ENCODE measurements at places on chromosomes 7 and 10. TPM values are rescaled to one million over a fixed set of nuclear protein-coding genes. Genes with fewer than 3 reads are reported as not detected.

GRCh38 chr7:150631866-150632864, at the start of gene GIMAP6:
Gene GIMAP6, minus strand, starts transcription at chr7:150632385. Its CDS starts 2,243 bp downstream, at chr7:150630142.
- no peak for DNase-seq

DNA sequence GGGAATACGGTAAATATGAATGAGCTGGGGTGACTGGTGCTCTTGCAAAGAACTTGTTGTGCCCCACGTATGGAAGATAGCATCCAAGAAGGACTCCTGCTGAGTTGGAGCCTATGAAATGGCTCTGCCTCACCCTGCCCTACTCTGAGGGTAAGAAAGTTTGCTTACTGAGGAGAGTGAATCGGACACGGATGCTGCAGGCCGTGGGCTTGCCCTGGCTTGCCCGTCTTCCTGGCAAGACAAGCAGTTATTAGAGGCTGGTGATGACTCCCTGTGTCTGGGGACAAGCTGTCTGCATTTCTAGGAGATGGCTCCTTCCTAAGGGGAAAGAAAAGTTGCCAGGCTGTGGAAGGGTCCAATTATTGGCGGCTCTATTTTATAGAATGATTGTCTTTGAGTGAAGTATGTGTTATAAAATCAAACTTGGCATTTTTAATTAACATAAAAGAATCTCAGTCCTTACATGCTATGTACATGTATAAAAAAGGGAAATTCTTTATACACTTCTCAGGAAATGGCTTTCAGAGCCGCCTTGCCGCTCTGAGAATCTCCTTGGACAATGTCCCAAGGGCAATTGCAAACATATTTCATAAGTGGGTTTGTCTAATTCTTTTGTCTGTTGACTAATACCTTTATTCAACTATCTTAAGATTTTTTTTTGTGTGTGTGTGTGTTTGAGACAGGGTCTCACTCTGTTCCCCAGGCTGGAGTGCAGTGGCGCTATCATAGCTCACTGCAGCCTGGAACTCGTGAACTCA, 64.6 kb downstream of the CYP26A1 start:
- no peak for DNase-seq

DNA sequence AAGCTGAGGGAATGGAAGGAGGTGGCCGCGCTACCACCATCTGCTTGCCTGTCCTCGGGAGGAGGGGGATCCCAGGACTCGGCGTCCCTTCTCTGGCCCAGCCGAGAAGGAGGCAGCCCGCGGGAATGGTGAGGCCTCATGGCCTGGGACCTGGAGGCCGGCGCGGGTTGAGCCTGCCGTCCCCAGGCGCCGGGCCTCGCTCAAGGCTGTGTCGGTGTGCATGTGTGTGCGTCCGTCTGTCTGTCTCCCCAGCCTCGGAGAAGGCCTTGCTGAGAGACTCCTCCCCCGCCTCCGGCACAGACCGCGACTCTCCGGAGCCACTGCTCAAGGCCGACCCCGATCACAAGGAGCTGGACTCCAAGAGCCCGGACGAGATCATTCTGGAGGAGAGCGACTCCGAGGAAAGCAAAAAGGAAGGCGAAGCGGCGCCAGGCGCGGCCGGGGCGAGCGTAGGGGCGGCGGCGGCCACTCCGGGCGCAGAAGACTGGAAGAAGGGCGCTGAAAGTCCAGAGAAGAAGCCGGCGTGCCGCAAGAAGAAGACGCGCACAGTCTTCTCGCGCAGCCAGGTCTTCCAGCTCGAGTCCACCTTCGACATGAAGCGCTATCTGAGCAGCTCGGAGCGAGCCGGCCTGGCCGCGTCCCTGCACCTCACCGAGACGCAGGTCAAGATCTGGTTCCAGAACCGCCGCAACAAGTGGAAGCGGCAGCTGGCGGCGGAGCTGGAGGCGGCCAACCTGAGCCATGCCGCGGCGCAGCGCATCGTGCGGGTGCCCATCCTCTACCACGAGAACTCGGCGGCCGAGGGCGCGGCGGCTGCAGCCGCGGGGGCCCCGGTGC, 1.3 kb downstream of the HMX3 start:
- no peak for DNase-seq

DNA sequence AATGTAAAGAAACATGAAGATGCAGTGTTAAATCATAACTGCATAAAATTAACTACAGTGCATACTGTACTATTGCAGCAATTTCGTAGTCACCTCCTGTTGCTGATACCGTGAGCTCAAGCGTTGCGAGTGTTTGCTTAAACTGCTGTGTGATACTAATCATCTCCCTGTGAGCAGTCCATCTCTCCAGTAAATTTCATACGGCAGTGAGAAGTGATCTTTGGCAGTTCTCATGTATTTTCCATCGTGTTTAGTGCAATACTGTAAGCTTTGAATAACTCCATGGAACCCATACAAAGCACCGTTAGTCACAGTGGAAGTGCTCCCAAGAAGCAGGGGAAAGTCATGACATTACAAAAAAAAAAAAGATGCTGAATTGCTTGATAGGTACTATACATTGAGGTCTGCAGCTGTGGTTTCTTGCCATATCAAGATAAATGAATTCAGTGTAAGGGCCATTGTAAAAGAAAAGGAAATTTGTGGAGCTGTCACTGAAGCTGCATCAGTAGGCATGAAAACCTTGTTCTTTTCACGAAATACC, 360.4 kb downstream of the EXOC4 start:
- no peak for DNase-seq

GRCh38 chr10:87916515-87916914, 53.1 kb downstream of the PTEN start:
- no peak for DNase-seq

GRCh38 chr10:117621795-117622420, 79.4 kb downstream of the EMX2 start:
- peak; percentile 88 for DNase-seq

DNA sequence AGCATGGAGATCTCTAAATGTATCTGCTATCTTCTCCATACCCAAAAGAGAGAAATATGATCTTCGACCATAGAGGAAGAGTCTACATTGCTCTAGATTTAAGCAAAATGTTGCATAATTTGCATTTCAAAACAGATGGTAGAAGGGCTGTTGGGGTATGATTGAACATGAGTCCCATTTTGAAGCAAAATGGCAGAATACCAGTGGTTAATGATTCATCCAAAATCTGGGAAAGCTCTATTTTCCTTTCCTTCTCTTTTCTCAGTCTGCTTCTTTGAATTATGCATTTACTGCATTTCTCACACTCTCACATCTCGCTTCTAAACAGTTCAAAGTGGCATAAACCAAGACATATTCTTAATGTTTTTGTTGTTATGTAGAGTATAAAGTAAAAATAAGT, 178.5 kb downstream of the MACC1 start:
- DNase-seq: no peak

Gene BAIAP2L1
- total RNA-seq: 2.5 TPM

Gene TUBGCP2
- total RNA-seq: 30.2 TPM

Gene CDK1
- total RNA-seq: 0.66 TPM

All from esophagus muscularis mucosa (tissue), 4 donors.